ENCODE measurements at places on chromosomes 5 and 9.
A peak's percentile ranks its signal among the peaks of the same experiment; 100 is the strongest.

GRCh38 chr9:126448136-126448535 is 121.5 kb downstream of the MVB12B start:
- no peak for DNase-seq
- no peak overlapping the region for H3K27ac ChIP-seq
- no peak overlapping the region for H3K4me3 ChIP-seq

GRCh38 chr5:144313147-144313726 is 142.6 kb downstream of the KCTD16 start:
- DNase-seq = peak; percentile 13
- H3K36me3 ChIP-seq = no peaks in the 10 kb centered on the region
- H3K27me3 ChIP-seq = no peaks in the 10 kb centered on the region
- no peak overlapping the region for H3K4me3 ChIP-seq

DNA sequence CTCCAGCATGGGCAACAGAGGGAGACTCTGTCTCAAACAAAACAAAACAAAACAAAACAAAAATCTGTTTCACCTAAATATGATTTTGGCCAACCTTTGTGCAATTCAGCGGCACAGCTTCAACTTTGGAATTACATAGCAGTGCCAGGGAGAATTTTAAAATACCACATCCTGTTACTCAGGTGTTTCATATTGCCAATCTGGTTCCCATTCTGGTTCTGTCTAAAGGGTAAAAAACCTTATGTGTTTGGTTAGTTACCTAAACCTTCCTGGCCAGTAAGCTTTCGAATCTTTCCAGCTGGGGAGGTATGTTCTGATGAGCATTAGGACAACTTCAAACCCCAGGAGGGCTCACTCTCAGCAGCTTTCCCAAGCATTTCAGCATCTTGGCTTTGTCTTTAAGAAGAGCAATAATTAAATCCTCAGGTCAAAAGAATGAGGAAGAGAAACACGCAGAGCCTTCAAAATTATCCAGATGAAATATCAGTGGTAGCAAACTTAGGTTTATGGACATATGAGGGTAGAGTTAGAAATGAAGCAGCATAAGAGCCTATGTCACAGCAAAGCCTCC is 2.7 kb downstream of the DAB2 start:
- H3K27me3 ChIP-seq = no peaks in the 10 kb centered on the region
- DNase-seq = no peak
- H3K27ac ChIP-seq = peak overlapping the region; percentile 85
- peaks cover 61% of the 10 kb centered on the region for H3K4me1 ChIP-seq
- peak overlapping the region; percentile 62 for H3K4me3 ChIP-seq

DNA sequence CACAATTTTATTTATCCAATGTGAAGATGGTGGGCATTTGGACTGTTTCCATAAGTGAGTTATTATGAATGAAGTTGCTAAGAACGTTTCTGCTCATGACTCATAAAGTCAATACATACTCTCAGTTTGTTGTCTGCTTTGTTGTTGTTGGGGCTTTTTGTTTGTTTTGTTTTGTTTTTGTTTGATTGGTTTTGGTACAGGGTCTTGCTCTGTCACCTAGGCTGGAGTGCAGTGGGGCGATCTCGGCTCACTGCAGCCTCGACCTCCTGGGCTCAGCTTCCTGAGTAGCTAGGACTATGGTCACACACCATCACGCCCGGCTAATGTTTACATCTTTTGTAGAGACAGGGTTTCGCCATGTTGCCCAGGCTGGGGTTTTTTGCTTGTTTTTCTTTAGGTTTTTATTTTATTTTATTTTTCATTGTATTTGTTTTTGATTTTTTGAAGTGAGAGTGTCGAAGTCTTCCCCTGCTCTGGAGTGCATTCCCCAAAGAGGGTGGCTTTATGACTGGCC is 18.0 kb downstream of the TRIM7 start:
- no peak overlapping the region for H3K4me3 ChIP-seq
- H3K4me1 ChIP-seq = no peaks in the 10 kb centered on the region
- DNase-seq = no peak

GRCh38 chr9:92948038-92948534 is 763 bp downstream of the FGD3 start:
- DNase-seq = no peak
- H3K27ac ChIP-seq = no peak overlapping the region
- H3K4me1 ChIP-seq = peaks cover 16% of the 10 kb centered on the region
- H3K36me3 ChIP-seq = no peaks in the 10 kb centered on the region

DNA sequence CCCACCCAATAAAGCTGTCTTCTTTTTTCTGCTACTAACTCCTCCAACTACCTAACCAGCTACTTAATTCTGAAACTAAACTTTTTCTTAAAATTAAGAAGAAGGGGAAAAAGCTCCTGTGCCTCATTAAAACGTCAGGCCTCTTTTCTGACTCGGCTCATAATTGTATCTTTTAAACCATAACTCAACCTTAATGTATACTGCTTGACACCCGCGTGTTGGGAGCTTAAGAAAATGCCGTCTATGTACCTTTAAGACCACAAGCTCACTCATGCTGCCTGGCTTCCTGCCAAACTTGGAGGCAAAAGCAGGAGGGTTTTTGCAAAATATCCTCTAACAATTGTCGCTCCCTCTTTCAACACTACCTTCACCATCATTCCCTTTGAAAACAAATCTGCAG is 5.0 kb downstream of the EBF1 start:
- H3K36me3 ChIP-seq = no peaks in the 10 kb centered on the region
- H3K27me3 ChIP-seq = peaks cover 71% of the 10 kb centered on the region
- no peak overlapping the region for H3K4me3 ChIP-seq
- H3K4me1 ChIP-seq = no peaks in the 10 kb centered on the region
- peak; percentile 44 for DNase-seq

- H3K4me3 ChIP-seq = no peak overlapping the region
- H3K27me3 ChIP-seq = no peaks in the 10 kb centered on the region
Observed at GRCh38 chr9:21933865-21934264, 60.3 kb downstream of the CDKN2A start.

GRCh38 chr5:76954383-76954763 is 1.5 kb downstream of the CRHBP start:
- H3K4me1 ChIP-seq = no peaks in the 10 kb centered on the region
- no peak overlapping the region for H3K4me3 ChIP-seq
- no peaks in the 10 kb centered on the region for H3K36me3 ChIP-seq
- no peak for DNase-seq

DNA sequence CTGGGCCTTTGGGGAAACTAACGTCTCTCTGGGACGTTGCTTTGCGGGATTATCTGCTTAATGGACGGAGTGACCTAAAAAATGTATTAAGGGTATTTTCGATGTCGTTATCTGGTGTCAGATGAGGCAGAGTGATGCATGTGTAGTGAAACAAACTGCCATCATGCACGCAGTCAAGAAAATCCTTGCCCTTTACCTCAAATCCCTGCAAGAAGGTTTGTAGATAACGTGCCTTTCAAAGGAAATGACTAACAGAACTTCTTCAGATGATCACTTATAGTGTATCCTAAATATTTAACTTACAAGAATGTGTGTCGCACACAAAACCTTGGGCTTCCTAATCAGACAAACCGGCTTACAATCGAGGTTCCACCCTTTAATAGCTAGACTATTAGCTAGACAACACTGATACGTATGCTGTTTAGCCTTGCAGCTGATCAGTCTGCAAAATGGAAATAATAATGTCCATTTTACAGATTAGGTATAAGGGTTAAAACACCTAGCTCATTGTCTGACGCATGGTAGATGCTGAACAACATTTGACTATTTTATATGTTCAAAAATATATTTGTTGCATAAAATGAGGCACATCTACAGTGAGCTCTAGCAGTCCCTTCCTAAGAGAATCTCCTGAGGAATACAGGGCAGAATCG is 541 bp upstream of the TBCA start:
- H3K27me3 ChIP-seq = no peaks in the 10 kb centered on the region
- DNase-seq = no peak

All from transverse colon (tissue), 4 donors.